Hematopoietic multipotent progenitor cell (in vitro differentiated cells): ENCODE measurements at places on chromosomes 1 and 21.

DNA sequence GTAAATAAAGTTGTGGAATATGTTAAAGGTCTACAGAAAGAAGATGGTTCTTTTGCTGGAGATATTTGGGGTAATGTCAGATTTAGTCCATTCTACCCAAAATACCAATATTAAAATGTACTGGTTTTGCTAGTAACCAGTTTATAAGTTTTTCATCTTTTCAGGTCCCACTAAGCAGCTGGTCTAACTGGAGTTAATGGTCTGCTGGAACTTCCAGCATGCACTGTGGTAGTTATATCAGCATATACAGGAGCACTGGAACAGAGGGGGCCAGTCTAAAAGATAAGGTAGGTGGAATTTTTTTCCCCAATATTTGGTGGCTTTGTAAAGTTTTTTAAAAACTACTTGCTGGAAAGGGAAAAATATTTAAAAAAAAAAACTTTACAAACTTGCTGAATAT, 3.9 kb downstream of the RABGGTB start:
- no peak for DNase-seq

GRCh38 chr21:46108827-46109312, 11.0 kb downstream of the COL6A2 start:
- DNase-seq = no peak

DNA sequence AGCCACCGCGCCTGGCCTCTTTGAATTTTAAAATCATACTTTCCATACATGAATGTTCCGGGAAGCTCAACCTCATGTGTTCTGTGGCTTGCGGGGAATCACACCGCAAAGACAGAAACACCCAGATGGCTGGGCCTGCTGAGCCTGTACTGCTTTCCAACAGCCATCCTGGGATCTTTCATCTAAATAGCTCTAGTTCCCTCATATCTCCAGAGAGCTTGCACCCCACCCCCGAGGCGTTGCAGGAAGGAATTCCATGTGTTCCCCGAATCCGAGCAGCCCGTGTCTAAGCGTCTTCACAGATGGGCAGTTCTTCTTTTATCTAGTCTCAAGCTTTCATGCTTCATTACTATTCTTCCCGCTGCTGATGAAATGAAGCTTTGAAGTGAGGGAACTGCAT, 66.4 kb downstream of the IGSF21 start:
- no peak for DNase-seq

DNA sequence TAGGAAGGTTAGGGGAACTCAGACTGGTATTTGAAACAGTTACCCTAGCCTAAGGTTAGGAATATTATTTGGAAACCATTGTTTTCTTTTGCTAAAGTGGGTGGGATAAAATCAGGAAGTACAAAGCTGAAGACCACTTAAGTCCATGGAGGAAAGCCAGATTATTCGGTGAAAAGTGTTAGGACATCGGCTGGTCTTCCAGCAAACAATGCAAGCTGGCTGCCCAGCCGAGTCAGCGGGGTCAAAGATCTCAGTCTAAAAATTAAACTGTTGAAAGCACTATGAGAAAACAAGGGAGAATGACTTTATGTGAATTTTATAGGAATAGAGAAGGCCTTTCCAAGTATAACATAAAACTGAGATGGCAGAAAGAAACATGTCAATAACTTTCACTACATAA, 231.7 kb downstream of the KCNJ6 start:
- no peak for DNase-seq

DNA sequence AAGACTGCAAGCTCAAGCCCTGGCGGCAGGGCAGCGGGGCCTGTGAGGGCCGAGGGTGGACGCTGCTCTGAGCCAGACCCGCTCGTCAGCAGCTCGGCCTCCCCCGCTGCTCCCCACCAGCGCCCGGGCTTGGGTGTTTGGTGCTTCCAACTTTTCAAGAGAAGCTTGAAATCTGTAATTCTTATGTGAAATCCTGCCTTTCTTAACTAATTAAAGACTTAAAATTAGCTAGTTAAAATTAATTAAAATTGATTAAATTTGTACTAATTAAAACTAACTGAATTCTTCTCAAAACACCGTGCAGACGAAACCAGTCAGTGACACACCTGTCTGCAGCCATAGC, 14.0 kb upstream of the SLC19A1 start:
- no peak for DNase-seq

- no peak for DNase-seq
Observed at GRCh38 chr1:167084757-167085156, 5.4 kb downstream of the GPA33 start.

DNA sequence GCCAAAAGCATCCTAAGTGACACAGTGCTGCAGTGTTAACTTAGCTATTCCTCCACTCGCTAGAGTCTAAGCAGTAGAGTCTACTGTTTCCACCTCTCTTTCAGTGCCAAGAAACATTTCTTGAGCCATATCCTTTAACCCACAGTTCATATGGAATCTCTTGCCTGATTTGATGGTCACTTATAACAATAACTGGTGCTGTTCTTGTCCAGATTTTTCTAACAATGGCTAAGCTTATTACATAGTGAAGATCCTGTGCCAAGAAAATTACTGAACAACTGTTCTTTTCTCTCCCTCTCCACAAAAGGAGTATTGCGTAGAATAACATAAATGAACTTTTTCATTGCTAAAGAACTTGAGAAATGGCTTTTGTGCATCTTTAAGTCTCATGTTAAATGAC, 121.3 kb downstream of the CDC7 start:
- no peak for DNase-seq

DNA sequence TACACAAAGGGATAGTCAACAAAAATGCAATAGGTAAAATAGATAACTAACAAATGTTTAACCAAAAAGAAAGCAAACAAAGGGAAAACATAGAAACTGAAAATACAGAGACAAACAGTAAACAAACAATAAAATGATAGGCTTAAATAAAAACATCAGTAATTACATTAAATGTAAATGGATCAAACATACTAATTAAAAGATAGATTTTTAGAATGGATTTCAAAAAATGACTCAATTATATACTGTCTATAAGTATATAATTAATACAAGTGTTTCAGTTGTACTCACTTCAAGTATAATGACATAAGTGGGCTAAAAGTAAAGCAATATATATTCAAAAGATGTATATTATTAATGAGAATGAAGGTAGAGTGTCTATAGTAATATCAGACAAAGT, 101.1 kb downstream of the MRPS6 start:
- no peak for DNase-seq

GRCh38 chr1:1356796-1357401, 1.5 kb downstream of the MXRA8 start:
- no peak for DNase-seq

- DNase-seq = no peak
Observed at GRCh38 chr1:225460737-225461532, 33.1 kb upstream of the LBR start.
